ENCODE measurements at places on chromosomes 12 and 14.

DNA sequence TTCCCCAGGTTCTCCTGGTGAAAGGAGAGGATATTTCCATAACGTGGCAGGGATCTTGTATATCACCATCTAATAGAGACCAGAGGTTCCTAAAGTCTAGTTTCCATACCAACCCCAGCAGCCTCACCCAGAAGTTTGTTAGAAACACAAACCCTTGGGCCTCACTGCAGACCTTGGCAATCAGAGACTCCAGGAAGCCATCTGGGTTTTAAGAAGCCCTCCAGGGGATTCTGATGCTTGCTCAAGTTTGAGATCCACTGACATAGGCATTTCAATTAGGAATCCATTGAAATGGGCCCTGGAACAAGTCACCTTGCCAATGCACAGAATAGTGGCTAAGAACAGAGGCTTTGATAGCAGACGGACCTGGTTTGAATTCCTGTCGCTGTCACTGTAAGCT, 2.2 kb upstream of the CMKLR1 start:
- DNase-seq: peak; percentile 61

DNA sequence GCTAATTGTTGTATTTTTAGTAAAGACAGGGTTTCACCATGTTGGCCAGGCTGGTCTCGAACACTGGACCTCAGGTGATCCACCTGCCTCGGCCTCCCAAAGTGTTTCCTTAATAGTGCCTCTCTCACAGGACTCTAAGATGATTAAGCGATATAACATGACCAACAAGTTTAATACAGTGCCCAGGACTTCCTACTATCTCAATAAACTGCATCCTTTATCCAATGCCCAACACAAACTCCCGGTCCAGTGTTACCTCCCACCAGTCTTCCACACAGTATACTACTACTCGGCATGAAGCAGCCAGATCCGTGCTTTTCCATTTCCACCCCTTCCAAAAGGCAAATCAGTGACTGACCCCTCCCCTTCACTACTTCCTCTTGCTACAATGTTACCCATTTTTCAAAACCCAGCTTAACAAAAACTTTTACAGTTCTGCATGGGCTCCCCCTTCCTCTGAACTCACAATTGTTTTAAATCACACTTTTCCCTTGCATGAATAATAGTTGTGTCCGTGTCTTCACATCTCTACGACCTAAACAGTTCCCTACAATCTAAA, 900 bp downstream of the NOP2 start:
- peak; percentile 52 for DNase-seq

DNA sequence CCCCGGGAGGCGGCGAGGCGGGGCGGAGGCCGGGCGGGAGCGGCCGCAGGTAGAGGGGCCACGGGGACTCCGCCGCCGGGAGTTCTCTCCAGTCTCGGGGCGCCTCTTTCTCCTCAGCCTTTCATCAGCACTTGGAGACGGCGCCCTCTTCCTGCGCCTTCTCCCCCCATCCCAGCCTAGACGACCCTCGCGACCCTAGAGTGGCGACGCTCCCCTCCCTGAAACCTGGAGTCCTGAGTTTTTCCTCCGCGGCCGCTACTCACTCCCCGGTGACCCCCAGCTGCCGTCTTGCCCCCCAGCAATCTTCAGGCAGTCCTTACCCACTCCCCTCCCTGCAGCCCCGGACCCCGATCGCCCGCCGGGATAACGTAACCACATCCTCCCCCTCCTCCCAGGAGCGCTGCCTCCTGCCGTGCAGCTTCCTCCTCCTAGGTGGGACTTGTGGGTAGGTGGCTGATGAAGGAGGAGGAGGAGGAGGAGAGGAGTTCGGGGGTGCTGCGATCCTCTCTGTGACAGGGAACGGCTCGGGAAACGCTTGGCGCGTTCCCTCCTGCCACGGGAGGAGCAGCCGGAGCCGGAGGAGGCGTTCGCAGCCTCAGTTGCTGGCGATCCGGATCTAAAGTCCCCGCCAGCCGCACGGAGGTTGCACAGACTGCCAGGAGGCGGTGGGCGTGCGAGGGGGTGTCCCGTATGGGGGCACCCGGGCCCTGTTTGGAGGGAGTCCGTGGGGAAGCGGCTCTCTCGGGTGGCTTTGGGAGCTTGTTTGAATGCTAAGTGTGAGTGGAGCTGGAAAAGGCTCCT, 891 bp downstream of the PLEKHA5 start:
- DNase-seq: peak; percentile 62

DNA sequence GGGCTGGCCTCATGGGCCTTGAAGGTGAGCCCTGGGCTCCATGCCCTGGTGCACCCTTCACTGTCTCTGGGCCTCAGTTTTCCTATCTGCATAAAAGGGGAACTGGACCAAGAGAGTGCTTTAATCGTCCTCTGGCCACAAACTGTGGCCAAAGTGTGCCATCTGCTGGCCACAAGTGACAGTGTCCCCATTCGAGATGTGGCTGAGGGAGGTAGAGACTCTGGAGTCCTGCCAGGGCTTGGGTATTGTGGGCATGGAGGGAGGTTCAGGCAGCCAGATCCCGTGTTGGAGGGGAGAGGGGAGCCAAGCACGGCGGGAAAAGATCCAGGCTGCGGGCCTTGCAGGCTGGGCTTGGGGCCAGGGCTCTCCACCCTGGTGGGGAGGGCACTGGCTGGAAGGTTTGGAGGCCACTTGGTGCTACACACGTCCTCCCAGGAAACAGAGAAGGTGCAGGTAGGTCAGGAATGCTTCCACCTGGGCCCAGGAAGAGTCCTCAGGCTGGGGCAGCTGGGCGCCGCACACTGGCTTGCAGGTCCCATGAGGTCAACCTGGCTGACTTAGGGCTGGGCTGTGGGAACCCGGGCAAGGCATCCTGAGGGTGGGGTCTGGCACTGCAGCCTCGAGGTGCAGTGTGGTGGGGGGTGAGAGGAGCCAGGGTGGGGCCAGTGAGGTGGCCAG, 7.3 kb upstream of the KIF26A start:
- DNase-seq: peak; percentile 55

GRCh38 chr12:20148241-20148640, 220.1 kb upstream of the PDE3A start:
- DNase-seq: no peak

DNA sequence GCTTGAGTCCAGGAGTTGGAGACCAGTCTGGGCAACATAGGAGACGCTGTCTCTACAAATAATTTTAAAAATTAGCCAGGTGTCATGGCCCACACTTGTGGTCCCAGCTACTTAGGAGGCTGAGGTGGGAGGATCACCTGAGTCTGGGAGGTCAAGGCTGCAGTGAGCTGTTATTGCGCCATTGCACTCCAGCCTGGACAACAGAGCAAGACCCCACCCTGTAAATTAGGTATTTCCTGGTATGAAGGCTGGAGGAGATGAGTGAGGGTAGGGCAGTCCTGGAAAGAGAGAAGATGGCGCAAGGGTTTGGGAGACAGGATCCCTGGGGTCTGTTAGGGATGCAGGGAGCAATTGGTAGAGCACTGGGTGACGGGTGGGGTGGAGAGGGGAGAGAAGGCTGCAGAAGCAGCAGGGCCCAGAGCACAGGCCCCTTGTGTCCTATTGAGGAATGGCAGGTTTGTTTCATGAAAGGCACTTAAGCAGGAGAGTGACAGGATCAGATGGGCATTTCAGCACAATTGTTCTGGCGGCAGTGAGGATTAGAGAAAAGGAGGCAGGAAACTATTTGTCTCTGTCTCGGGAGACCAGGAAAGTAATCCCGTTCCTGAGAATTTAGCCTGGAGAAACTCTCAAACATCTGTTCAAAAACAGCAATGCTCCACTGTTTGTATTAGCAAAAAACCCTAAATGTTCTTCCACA, 47.2 kb upstream of the KTN1 start:
- no peak for DNase-seq

DNA sequence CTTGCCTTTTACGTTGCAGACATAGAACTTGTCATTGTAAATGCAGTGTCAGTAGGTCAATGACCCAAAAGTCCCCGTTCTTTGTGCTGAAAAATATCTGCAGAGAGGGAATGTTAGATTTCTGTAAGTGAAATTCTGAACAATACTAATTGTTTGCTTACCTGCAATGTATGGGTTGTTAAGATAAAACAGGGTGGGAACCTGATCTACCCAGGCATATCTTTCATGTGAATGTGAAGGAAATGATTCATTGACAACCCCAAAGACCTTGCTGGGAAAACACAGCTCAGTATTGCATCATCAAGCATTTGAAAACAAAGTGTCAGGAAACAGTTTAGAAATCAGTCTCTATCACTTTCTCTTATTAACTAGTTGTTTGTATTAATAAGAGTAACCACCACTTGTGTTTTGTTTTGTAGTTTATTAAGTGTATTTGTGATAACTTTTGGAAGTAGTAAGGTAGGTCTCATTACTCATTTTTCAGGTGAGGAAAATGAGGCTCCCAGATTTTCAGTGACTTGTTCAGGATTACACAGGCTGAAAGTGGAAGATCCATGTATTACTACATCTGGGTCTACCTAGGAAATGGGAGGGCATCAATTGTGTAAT, 57.9 kb upstream of the SLC38A2 start:
- peak; percentile 73 for DNase-seq

Measured in NB4 (cell line).